Activated T-helper 1 cell treated with Interleukin-2 at 50 U/mL for 16 hours (primary cell): ENCODE measurements at places on chromosomes 7 and 10.

DNA sequence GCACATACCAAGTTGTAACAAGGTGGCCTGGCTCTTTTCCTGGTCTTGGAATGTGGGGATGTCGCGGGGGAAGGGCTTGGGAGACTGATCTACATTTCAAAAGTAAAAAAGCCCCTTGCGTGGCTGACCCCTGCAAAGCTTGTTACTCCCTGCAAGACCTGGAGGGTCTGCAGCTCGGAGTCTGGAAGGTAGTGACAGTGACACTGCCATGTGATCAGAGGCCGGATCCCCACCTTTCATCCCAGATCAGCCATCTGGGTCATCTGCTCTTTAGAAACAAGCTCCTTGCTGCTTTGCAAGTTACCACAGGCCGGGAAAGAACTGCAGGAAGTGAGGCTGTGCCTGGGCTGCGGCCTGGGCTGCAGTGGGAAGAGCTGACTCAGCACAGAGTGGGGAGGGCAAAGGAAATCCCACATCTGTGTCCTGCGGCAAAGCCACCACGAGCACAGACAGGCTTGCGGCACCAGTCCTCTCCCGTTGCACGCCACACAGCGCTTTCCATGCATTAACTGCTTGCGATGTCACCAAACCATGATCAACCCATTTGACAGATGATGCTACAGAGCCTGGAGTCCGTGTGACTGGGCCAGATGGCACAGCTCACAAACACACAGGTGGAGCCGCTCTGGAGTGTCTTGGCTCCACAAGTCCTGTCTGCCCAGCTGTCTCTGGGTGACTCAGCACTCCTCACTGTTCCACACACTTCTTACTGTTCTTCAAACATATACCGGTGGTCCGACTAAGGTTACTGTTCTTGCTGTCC is 97.7 kb downstream of the SH3PXD2A start:
- DNase-seq, result no peak

DNA sequence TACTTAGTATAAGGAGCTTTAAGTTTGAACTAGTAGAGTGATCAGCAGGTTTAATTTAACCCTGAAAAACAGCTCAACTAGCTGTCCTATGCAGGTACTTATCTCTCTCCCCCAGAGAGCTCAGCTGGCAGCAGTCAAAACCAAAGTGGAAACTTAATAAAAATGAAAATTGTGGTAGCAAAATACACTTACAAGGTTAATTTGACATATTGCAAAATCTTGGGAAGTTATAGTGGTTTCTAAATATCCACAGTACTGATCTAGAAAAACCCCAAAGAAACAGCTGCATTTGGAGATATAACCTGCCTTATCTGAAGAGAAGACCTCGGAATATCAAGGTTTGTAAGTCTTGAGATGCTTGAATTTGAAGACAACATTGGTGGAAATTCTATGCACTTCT is 269.2 kb downstream of the RNLS start:
- DNase-seq, result no peak

DNA sequence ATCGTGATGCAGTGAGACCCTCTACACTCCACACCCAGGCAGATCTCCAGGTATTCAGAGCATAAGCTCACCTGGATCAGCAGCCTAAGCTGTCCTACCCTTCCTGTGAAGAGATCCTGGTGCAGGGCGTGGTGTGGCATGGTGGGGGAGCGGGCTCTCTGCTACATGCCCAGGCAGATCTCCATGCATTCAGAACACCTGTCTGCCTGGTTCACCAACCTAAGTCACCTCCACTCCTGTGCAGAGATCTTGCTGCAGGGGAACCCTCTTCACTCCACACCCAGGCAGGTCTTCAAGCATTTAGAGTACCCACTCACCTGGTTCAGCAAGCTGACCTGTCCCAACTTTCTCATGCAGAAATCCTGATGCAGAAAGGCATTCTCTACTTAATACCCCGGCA is 394.4 kb upstream of the SEMA3A start:
- no peak for DNase-seq

GRCh38 chr7:20158684-20159083 is 58.5 kb downstream of the MACC1 start:
- DNase-seq, result no peak

- DNase-seq, result no peak
These were observed 492.5 kb downstream of the XPNPEP1 start for GRCh38 chr10:109430799-109431198.

GRCh38 chr10:11106621-11107374 is 89.1 kb downstream of the CELF2 start:
- no peak for DNase-seq

- DNase-seq, result no peak
These were observed 58.7 kb upstream of the TMEM106B start for GRCh38 chr7:12152196-12152918.

DNA sequence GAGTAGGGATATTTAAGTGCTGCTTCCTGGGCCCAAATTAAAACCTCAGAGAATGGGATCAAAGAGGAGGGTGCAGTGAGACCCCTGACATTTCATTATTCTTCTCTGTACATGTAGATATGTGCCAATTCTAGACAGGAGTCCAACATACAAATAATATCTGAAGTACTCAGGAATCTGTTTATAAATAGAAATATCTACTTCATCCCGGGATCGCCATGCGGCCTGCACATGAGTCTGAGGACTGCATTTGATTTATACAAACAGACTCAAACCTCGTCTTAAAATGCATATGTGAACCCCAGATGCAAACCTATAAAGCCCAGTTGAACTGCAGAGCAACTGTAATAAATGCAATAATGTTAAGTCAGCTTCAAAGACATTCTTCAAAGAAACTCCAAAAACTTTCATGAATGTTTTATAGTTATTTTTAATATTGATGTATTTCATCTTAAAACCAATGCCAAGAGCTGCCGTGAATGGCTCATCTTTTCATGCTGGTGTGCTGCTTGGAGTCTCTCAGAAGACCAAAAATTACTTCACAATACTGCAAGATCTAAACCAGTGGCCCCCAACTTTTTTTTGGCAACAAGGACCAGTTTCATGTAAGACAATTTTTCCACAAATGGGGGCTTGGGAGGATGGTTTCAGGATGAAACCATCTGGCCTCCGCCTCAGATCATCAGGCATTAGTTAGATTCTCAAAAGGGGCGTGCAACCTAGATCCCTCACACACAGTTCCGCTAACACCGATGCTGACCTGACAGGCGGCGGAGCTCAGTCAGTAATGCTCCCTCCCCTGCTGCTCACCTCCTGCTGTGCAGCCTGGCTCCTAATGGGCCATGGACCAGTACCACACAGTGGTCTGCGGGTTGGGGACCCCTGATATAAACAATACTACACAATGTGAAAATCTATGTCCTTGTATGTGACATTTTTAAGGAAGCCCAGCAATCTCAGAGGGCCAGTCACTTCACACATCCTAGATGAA is 166.9 kb downstream of the PARD3 start:
- DNase-seq, result no peak

DNA sequence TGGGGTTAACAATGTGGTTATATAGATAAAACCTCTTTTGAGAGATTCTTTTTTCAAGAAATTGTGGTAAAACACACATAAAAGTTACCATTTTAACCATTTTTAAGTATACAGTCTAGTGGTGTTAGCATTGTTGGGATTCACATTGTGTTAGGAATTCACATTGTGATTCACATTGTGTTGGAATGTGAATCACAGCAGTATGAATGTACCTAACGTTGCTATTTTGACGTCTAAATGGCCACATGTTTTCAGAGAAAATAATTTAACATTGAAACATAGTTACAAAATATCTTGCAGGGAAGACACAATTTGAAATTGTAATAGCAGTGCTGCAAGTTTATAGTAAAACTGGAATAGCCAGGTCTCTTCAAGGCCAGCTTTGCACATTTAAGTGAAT is 129.0 kb downstream of the BICC1 start:
- no peak for DNase-seq

- DNase-seq, result no peak
These were observed 78.7 kb upstream of the AGBL3 start for GRCh38 chr7:134907639-134908038.

DNA sequence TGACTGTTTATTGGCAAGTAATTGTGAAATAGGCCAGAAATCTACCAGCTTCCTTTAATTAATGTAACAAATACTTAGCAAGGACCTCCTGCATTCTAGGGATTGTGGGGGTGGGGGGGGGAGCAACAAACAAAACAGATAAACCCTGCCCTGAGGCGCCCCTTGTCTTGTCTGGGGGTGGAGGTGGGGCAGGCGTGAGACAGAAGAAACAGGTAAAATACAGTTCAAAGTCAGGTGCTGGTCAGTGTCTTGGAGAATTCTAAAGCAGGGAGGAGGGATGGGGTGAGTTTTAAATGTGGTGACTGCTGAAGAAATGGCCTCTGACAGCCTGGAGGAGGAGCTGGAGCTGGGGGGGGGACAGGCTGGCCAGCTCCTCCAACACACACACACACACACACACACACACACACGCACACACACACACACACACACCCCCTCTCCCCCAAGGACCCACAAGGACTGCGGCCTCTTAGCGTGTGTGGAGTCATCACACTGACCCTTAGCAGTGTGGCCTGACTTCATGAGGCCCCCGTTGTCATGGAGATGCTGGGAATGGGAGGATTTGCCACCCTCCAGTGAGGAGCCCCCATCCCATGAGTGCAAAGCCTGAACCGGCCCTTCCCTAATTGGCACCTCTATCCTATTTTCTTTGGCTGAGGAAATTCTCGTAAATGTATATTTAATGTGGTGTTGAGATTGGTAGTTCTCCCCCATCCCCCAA is 190.4 kb downstream of the MGMT start:
- no peak for DNase-seq

DNA sequence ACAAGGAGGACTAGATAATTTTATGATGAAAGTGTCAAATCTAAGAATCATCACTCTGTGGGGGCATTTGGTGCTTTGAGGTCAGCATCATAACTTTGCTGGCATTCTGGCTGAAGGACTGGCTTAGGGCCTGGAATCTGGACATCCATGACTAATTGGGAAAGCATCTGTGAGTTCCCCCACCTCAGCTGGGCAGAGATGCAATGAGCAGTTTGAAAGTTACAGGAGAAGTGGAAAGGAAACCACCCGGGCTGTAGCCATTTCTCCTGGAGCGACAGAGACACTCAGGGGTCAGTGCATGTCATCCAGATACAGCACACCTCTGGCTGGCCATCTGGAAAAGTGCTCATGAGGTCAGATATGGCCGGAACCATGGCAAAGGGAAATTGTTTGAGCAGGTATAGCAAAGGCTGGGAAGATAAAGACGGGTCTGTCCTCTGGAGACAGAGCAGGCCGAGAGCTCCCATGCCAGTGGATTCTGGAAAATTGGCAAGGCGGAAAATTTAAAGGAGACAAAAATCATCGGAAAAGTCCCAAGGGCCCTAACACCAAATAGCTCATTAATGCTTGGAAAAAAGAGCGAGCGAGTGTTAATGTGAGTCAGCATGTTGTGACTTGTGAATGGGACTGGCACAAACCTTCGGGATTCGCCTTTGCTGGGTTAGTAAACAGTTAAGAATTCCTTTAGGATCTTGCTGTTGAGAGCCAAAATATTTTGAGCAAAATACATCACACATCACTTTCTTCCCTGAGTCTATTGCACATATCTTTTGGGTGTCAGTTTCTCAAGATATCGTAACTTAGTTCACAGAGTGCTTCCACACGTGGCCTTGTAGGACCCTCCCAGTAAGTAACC is 188.4 kb upstream of the AGK start:
- no peak for DNase-seq

GRCh38 chr7:4102231-4102841 is 579.8 kb upstream of the FOXK1 start:
- no peak for DNase-seq

DNA sequence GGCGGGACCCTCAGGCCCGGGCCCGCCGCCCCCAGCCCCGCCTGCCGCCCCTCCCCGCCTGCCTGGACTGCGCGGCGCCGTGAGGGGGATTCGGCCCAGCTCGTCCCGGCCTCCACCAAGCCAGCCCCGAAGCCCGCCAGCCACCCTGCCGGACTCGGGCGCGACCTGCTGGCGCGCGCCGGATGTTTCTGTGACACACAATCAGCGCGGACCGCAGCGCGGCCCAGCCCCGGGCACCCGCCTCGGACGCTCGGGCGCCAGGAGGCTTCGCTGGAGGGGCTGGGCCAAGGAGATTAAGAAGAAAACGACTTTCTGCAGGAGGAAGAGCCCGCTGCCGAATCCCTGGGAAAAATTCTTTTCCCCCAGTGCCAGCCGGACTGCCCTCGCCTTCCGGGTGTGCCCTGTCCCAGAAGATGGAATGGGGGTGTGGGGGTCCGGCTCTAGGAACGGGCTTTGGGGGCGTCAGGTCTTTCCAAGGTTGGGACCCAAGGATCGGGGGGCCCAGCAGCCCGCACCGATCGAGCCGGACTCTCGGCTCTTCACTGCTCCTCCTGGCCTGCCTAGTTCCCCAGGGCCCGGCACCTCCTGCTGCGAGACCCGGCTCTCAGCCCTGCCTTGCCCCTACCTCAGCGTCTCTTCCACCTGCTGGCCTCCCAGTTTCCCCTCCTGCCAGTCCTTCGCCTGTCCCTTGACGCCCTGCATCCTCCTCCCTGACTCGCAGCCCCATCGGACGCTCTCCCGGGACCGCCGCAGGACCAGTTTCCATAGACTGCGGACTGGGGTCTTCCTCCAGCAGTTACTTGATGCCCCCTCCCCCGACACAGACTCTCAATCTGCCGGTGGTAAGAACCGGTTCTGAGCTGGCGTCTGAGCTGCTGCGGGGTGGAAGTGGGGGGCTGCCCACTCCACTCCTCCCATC is 82.7 kb downstream of the PAX2 start:
- DNase-seq, result no peak

GRCh38 chr7:49762666-49763065 is 10.8 kb upstream of the VWC2 start:
- no peak for DNase-seq

DNA sequence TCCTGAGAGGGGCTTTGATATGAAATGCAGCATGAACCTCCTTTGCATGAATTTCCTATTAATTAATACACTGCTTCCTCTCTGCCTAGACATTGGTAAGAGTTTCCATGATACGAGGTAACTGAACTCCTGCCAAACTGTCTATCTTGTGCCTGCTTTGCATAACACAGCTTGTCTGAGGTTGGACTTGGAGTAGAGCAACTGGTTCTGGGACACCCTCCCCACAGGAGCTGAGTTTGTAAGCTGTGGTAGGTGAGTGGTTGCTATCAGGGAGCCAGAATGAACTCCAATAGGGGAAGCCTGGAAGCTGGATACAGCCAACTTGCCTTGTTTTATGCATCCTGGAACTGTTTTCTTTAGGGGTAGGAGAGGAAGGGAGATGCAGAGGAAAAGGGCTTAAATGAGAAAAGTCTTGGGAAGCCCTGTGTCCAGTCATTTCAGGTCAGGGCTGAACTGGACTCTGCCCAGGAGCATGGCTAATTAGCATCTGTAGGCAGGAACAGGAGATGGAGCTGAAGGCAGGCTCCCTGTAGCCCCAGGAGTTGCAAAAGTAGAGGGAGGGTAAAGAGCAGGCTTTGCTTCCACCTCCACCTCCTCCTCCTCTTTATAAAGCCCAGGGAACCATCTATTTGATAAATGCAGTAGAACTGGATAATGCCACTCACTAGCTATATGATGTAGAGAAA is 73.2 kb upstream of the GPR158 start:
- no peak for DNase-seq

GRCh38 chr10:100043796-100044195 is 34.0 kb upstream of the DNMBP start:
- DNase-seq, result no peak

- DNase-seq, result no peak
These were observed 3.2 kb downstream of the OPN4 start for GRCh38 chr10:86657396-86658011.
